ENCODE measurements at places on chromosomes 12 and 14.

DNA sequence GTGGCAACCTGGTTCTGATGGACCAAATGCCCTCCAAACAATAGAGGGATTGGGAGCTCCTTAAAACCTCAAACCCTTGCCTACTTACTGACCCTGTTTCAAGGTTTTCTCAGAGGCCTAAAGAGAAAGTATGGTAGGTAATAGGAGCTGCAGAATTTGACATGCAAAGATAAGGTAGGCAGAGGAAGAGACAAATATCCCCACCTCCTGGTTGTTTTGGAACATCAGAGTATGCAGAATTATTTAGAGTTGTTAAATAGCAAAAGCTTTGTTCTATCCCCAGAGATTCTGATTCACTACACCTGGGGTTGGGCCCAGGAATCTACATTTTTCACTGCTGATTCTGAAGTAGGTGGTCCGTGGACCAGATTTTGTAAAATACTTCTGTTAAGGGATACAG is 421.2 kb downstream of the SOX5 start:
- DNase-seq: no peak

GRCh38 chr14:64857979-64858744 is 21.5 kb downstream of the SPTB start:
- DNase-seq: no peak

DNA sequence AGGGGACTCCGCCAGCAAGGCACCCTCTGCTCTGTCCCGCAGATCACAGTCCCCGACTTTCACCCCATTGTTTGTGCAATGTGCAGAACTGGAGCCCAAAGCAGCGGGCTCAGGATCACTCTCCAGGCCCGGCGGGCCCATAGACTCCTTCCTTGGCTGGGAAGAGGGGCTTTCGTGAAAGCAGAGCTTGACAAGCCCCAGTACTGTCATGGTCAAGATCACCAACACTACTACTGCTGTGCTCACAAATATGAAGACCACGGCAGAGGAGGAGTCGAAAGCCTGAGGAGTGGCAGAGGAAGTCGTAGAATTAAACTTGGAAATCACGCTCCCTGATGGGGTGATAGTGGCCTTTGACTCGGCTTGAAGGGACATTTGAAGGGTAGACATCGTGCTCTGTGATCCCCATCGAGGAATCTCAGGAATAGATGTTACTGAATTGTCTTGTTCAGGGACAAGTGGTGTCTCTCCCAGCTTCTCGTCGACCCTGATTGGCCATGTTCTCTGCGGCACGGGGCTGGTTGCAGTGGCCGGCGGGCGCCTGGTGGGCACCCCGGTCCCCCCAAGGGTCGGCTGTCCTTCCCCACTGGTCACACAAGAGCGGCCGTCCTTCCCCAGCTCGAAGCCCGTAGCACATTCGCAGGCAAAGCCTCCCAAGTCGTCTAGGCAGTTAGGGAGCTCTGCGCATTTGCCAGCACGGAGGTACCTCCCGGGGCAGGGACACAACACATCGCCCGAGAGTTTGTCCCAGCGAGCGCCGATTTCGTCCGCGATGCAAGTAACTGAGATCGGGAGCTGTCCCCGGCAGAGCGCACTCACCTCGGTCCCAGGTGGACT is 1.1 kb downstream of the CLEC14A start:
- no peak for DNase-seq

DNA sequence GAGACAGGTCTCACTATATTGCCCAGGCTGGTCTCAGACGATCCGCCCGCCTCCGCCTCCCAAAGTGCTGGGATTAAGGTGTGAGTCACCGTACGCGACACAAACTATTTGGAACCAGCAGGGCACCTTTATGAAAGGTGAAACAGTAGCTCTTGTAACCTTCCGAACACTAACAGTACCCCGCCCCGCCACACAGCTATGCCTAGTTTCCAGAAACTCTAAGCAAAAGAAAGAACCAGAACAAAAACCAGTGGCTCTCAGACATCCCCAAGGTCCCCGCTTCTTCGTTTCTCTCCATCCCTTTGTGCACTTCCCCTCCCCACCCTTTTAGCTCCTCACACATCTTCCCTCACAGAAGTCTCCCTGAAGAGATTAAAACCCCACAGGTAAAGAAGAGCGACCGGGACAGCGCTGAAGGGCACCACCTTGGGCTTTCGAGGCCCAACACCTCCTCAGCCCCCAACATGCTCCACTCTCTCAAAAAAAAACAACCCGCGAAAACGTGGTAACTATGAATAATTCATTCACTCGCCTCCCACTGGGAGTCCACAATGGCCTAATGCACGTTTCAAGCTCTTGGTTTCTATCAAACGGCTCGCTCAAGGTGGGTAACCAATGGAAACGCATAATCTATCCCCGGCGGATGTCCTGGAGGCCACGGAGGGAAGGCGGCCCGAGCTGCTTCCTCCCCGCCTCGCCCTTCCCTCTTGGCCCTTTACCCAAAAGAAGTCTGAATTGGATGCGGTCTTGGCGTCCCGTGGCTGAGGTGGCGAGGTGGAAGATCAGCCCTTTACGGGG is 877 bp downstream of the BAG5 start:
- DNase-seq: peak; percentile 48

GRCh38 chr14:97978341-97978740 is 1181.2 kb downstream of the VRK1 start:
- no peak for DNase-seq

GRCh38 chr14:94857950-94858349 is 88.0 kb upstream of the GSC start:
- DNase-seq: no peak

GRCh38 chr12:132353811-132354210 is 24.4 kb upstream of the GALNT9 start:
- no peak for DNase-seq

DNA sequence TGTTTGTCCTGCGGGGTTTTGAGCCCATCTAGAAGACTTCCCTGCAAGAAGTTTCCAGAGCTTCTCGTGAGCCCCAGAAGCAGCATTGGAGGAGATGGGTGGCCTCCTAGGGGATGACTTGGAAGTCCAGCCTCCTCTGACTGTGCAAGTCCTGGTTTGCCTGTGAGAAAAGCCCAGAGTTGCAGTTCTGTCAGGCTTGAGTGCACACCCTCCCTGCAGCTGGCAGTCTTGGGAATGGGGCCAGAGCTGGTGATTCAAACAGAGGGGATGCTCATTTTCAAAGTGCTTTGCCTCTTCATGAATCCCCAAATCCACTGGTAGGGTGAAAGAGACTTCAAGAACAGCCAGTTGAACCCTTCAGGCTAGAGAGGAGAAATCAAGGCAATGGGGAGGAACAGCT is 3.9 kb upstream of the PPP1R1A start:
- DNase-seq: peak; percentile 13

- DNase-seq: no peak
These were observed 57.6 kb downstream of the C12orf56 start for GRCh38 chr12:64332938-64333337.

GRCh38 chr14:54881235-54881760 is 21.3 kb downstream of the GCH1 start:
- peak; percentile 18 for DNase-seq

DNA sequence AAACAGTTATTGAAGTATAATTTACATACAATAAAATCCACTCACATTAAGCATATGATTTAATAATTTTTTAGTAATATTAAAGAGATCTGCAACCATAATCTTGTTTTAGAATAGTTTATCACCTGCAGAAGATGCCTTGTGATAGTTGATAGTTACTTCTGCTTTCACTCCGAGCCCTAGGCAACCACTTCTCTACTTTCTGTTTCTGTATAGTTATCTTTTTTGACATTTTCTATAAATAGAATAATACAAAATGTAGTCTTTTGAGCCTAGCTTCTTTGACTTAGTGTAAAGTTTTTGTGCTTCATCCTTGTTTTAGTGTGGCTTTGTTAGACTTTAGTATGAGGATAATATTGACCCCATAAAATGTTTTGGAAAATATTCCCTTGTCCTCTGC is 111.0 kb downstream of the MNAT1 start:
- no peak for DNase-seq

DNA sequence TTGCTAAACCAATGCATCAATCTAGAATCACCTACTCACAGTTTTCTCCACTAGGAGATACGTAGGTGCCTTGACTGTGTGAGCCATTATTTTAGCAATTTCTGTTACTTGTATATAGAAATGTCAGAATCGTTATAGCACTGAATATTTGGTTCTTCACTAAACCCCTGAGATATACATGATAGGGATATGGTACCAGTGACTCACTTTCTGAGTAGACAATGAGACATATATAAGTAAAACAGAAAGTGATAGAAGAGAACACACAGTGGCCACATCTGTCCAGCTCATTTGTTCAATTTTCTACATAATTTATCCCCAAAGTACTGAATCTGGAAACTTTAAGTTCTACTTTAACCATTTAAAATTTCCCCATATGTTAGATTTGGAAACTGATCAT is 1505.5 kb upstream of the TMEM132C start:
- DNase-seq: no peak

- no peak for DNase-seq
These were observed 7.1 kb upstream of the ASB8 start for GRCh38 chr12:48164451-48164850.

- peak; percentile 57 for DNase-seq
These were observed 10.7 kb downstream of the STAC3 start for GRCh38 chr12:57240066-57240921.

- no peak for DNase-seq
These were observed 3.2 kb downstream of the RNASE1 start for GRCh38 chr14:20799456-20799891.

DNA sequence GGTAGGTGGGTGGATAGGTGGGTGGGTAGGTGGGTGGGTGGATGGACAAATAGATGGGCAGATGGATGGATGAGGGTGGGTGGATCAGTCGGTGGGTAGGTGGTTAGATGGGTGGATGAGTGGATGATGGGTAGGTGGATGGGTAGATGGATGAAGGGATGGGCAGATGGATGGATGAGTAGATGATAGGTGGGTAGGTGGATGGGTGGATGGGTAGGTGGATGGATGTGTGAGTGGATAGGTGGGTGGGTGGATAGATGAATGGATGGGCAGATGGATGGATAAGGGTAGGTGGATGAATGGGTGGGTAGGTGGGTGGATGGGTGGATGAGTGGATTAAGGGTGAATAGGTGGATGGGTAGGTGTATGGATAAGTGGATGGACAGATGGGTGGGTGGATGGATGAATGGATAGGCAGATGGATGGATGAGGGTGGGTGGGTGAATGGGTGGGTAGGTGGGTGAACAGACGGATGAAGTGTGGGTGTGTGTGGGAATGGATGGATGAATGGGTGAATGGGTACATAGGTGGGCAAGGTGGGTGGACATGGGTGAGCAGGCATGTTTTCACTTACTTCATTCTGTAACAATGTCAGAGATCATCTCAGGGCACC is 3.3 kb upstream of the INF2 start:
- DNase-seq: no peak

GRCh38 chr12:26277506-26278246 is 82.3 kb downstream of the SSPN start:
- no peak for DNase-seq

GRCh38 chr14:96178461-96179321 is 25.9 kb upstream of the BDKRB2 start:
- DNase-seq: no peak

DNA sequence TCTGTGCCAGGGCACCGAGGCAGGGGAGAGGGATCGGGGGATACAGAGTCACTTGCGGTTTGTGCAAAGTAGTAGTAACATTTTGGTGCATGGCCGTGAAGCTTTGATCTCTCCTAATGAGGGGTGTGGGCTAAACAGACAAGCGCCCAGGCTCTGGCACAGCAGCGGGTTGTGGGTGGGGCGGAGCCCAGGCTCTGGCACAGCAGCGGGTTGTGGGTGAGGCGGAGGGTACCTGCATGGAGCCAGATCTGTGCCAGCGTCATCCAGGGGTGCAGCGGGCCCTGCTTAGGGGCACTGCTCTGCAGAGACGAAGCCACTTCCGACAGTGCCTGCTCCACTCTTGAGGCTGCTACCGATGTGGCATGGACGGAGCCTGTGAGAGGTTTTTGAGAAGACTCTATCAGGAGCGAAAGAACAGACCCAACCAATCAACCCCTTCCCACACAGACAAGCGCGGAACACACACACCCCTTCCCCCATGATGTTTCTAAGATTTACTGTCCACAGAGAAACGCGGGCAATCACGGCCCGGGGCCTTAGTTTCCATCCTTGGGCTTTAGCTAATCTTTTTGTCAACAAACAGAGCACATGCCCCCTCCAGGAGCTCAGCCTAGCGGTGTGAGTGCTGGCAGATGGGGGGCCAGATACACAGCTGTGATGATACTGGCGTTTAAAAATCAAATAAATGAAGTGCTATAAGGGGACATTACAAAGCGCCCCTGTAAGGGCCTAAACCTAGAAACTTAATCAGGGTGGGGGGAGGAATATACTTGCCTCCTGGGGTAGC is 196.6 kb downstream of the CALM1 start:
- DNase-seq: no peak

- DNase-seq: no peak
These were observed 33.4 kb upstream of the ANO6 start for GRCh38 chr12:45182511-45182910.

DNA sequence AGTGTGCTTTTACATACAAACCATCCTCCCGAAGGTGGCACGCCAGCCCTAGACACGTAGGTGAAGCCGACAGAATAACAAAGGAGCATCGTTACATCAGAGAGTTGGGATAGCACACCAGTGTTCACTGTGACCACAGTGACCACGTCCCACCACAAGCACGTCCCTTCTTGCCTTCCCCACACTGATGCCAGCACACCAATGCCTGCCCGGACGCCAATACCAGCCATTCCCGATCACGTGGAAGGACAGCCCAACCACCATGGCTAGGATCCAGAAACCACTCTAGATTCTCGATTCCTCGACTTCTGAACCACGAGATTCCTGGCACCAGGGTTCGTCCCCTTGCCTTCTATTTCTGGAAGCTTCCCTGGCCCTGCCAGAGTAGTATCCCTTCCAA is 48.0 kb upstream of the GPR68 start:
- DNase-seq: no peak

- DNase-seq: peak; percentile 18
These were observed 684 bp downstream of the KANSL2 start for GRCh38 chr12:48681399-48681709.

DNA sequence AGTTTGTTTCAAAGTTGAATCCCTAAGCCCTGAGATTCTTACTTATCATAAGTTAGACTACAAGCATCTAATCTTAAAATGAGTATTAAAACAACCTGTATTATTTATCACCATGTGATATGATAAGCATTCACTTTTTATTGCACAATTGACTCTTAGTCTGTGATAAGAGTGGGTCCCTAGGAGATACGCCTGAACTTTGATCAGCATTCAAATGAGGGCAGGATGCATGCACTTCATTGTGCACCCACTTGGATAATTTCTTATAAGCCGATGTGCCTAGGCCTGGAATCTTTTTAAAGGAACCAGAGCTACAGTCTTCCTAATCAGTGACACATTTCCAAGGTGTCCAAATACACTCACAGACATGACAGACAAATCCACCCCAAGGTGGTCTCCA is 31.4 kb upstream of the SPTLC2 start:
- no peak for DNase-seq

GRCh38 chr14:68295316-68295816 is 475.8 kb downstream of the RAD51B start:
- no peak for DNase-seq

Data from HCEC 1CT (cell line).